ENCODE measurements at places on chromosomes 3 and 15.
A peak's percentile ranks its signal among the peaks of the same experiment; 100 is the strongest.

DNA sequence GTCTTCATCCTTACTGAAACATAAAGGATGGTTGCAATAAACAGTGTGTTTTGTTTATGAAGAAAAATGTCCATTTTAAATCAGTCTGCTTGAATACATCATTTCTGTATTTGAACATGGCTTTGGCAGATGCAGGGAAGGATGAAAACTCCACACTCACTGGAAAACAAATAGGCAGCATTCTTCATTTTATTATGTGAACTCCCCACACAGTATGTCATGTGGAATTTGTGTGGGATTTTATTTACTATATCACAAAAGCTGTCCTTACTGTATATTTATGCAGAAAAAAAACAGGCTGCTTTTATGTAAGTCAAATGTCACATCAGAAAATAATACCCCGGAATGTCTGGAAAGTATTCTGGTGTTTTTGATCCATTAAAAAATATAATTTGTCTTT, 44.1 kb upstream of the TJP1 start:
- no peak for DNase-seq

DNA sequence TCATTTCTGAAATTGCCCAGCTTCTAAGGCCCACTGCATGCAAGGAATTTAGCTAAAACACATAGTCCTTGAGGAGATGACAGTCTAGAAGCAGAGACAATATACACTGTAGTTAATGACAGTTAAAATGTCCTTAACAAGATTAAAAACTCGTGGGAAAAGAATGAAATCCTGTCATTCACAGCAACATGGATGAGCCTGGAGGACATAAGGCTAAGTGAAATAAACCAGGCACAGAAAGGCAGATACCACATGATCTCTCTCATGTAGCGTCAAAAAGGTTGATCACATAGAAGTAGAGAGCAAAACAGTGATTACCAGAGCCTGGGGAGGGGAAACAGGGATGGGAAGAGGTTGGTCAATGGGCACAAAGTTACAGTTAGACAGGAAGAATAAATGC, 36.3 kb upstream of the GOLGA8J start:
- no peak for DNase-seq

DNA sequence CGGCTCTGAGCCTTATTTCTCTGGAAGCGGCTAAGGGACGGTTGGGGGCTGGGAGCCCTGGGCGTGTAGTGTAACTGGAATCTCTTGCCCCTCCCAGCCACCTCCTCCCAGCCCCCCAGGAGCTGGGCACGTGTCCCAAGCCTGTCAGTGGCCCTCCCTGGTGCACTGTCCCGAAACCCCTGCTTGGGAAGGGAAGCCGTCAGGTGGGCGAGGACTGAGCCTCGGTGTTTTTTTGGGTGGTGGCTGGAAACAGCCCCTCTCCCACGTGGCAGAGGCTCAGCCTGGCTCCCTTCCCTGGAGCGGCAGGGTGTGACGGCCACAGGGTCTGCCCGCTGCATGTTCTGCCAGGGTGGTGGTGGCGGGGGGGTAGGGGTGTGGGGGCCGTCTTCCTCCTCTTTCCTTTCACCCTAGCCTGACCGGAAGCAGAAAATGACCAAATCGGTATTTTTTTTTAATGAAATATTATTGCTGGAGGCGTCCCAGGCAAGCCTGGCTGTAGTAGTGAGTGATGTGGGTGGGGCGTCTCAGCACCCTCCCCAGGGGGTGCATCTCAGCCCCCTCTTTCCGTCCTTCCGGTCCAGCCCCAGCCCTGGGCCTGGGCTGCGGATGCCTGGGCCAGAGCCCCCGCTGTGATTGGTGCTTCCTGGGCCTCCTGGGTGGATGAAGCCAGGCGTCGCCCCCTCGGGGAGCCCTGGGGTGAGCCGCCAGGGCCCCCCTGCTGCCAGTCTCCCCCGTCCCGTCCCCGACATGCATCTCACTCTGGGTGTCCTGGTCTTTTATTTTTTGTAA, 58.8 kb upstream of the GOLGA8A start:
- DNase-seq, result no peak

GRCh38 chr3:164371681-164372080, 706.6 kb downstream of the SI start:
- no peak for DNase-seq

DNA sequence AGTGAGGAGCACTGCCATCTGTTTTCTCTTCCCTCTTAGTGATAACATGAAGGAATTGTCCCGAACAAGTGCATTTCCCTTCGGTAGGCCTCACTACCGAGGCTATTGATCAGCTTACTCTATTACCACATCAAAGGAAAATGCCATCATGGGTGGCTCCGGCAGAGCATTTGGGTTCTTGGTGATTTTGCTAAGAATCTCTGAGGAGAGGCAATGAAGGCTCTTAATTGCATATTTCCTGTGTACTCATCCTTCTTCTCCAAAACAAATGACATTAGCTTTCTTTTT, 35.3 kb downstream of the CHRD start:
- DNase-seq, result no peak

DNA sequence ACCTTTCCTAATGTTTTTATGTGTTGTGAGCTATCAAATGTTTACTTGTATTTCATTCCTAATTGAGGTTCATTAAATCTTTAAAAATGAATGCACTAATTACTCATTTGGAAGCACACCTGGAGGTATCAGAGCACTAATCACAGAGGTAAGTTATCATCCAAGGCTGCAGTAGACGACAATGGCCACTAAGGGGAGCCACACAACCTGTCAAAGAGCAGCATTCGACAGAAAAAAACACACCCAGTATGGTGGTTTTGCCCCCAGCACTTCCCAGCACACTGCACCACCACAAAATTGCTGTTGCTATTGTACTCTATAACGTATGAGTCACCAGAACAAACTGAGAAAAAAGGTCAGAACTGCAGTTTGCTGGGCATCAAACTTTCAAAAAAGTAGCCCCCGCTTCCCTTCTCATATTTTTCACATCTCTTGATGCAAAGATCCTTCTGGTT, 205.9 kb upstream of the IGF1R start:
- DNase-seq, result no peak

GRCh38 chr3:184237807-184238206, 8.4 kb downstream of the VWA5B2 start:
- no peak for DNase-seq

- no peak for DNase-seq
Measured at GRCh38 chr15:101445562-101446517, 43.7 kb downstream of the PCSK6 start.

GRCh38 chr3:183061391-183062172, 37.7 kb downstream of the MCCC1 start:
- DNase-seq, result no peak

- no peak for DNase-seq
Measured at GRCh38 chr3:10473581-10474274, 31.7 kb downstream of the ATP2B2 start.

DNA sequence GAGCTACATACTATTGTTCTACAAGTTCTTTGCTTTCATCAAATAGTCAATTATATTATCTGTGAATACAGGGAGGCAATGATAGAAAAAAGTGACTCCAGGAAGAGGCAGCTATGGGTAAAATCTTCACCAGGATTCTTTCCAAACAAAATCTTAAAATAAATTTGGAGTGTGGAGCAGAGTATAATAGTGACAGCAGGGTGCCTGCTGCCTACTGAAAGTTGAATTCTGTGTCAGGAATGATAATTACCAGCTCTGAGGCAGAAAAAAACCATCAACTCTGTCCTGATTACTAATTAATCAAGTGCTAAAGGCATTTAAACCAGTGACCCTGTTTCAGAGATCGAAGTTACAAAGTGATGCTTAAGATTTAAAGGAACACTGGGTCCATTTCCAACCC, 148.0 kb downstream of the DIPK2A start:
- no peak for DNase-seq

- no peak for DNase-seq
Measured at GRCh38 chr15:101397521-101398003, 91.9 kb downstream of the PCSK6 start.

- DNase-seq, result no peak
Measured at GRCh38 chr15:35756623-35757022, 210.7 kb upstream of the DPH6 start.

- DNase-seq, result no peak
Measured at GRCh38 chr3:59273976-59274375, 224.2 kb upstream of the CFAP20DC start.

DNA sequence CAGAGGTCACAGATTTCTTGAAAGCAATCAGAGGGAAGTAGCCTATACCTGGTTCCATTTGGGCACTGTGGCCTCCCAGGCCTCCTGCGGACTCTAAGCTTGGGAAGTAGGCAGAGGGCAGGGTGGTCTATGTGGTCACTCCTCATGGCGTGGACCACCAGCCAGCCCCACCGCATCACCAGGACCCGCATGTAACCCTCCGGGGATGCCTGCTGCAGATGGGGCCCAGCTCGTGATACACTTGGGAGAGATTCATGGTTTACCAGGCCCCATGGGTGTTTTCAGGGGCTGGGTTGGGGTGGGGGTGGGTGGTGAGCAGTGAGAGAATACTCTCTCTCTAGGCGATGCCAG, 123.7 kb downstream of the ASB7 start:
- DNase-seq, result no peak

GRCh38 chr3:64844558-64844957, 156.8 kb upstream of the ADAMTS9 start:
- DNase-seq, result no peak

DNA sequence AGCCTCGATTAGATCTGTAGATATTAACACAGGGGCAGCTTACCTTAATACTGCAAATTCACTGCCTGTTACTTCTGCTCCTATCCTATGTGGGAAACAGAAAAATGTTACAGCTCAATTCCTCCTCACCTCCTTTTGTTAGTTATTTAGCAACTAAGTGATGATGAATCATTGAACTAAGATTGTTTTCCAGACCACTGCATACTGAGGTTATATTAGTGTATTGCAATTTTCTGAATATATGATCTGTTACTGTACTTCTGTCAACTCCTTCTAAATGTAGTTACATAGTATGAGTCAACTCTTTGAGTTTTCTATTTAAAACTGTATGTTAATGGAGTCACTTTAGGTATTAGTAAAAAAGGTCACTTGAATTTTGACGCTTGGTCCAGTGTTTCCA, 331.5 kb upstream of the SLCO3A1 start:
- no peak for DNase-seq

DNA sequence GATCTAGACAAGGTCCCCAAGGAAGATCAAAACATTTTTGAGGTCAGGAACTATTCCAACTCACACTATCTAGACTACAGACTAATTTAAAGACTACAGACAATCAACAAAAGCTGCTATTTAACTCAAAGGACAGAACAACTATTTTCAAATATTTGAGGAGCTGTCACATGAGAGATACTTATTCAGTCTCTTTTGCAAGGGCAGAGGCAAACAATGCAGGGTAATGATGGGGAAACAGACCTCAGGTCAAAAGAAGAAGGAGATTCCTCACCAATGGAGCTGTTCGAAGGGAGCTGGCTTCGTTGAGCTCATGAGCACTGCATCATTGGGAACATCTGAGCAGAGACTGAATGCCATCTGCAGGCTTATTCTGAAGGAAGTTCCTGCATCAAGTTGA, 231.9 kb downstream of the DTWD1 start:
- no peak for DNase-seq

- DNase-seq, result no peak
Measured at GRCh38 chr3:181512787-181513186, 198.9 kb upstream of the SOX2 start.

- DNase-seq, result no peak
Measured at GRCh38 chr3:152556731-152557254, 278.1 kb upstream of the P2RY1 start.

- DNase-seq, result no peak
Measured at GRCh38 chr3:156037356-156037755, 83.0 kb upstream of the KCNAB1 start.

DNA sequence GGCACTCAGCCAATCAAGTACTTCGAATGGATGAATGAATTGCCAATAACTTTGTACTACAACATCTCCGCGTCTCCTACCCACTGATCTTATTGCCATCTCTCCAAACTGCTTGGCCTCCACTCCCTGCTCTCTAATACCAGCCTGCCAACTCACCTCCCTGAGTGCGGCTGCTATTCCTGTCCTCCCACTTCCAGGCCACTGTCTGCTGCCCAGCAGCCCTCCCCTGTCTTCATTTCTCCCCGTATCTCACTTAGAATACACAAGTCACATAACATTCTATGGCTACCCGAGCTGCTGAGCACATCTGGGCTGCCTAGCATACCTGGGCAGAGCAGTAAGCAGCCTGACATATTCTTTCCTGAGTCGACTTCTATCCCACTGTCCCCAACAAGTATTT, 149.9 kb upstream of the LRTM1 start:
- no peak for DNase-seq

DNA sequence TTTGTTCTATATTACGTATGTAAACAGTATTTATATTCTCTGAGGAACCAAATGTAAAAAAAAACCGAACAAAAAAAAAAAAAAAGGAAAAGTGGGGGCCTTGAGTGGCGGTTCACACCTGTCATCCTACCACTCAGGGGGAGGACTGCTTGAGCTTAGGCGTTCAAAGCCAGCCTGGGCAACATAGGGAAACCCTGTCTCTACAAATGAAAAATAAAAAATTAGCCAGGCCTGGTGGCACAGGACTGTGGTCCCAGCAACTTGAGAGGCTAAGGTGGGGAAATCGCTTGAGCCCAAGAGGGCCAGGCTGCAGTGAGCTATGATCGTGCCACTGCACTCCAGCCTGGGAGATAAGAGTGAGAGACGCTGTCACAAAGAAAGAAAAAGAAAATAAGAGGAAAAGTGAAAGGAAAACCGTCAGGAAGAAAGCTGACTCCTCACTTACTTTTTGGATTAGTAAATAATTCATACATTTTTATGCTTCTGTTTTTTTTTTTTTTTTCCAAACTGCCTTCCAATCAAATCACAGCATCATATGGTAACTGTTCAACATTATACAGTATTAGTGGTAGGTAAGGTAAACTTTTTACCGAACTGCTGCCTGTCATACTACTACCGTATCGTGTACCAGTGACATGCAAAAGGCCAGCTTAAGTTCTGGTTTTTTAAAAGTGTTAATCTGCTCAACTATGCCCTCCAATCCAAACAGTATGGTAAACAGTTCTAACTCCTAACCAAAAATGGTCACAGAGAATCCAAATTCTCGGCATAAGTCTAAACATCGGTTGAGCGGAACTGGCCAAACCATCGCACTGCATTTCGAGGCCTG, 1.2 kb downstream of the PHC3 start:
- peak; percentile 1 for DNase-seq

- no peak for DNase-seq
Measured at GRCh38 chr15:80375968-80376891, 28.0 kb upstream of the ARNT2 start.

GRCh38 chr15:40263024-40263754, 19.7 kb downstream of the ANKRD63 start:
- DNase-seq, result no peak

DNA sequence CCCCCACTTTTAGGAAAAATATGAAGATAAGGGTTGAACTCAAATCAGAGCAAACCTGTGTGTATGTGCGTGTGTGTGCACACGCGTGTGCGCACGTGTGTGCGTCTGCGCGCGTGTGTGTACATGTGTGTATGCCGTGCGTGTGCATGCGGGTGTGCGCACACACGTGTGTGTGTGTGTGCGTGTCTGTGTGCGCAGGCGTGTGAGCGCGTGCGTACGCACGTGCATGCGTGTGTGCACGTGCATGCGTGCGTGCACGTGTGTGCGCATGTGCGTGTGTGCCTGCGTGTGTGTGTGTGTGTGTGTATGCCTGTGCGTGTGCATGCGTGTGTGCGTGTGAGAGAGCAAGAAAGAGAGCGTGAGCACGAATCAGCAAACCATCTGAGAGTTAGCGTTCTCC, 20.7 kb downstream of the TNK2 start:
- no peak for DNase-seq

GRCh38 chr3:128521715-128522114, 28.7 kb upstream of the GATA2 start:
- no peak for DNase-seq

Measured in memory B cell (primary cell).